ENCODE measurements at places on chromosomes 13 and 19.

GRCh38 chr13:34507630-34508029, 434.4 kb upstream of the NBEA start:
- no peak for DNase-seq

DNA sequence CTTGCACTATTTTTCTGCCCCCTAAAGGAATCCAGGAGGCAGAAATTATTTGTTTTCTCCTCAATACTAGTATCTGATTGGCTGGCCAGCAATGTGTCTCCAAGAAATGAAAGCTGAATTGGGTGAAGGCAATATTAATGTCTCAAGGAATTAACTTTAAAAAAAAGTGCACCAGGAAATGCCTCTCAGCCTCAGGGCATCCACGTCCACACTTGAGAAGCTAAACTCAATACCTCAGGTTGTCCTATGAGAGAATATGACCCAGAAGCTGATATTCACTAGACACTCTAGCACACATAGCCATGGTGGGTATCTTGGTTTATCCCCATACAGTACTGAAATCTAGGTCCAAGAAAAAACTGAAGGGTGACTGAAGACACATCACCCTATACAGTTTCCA, 2.1 kb downstream of the ZNF91 start:
- DNase-seq = no peak

DNA sequence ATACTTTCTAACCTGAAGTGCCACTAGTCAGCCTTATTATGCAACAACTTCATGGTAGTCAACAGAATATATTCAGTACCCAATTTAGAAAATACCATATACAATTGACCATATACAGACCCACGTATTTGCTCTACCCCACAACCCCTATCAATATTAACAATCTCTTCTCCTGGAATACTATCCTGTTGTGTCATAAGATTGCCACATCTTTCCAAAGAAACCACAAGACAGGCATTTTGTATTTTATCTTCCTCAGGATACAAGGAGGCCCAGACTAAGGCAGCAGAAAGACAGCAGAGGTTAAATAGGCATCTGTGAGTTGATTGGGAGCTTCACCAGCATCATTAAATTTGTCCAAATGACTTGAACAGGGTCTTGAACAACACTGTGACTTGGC, 4.5 kb downstream of the SPART start:
- DNase-seq = no peak

DNA sequence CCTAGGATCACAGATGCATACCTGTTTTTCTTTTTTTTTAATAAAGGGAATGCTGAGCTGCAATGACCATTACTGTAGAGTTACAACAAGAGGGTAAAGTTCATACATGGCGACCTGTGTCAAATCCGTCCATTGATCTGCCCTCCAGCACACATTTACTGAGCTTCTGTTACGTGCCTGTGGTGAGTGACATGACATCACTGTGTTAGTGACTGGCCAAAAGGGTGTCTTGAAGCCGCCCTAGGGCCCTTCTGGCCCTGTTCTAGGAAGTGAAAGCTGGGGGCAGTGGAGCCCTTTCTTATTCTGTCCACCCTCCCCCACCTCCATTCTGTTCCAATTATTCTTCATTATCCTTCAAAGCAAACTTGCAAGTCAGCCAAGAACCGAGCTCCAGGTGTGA, 66.3 kb downstream of the ZIC5 start:
- no peak for DNase-seq

DNA sequence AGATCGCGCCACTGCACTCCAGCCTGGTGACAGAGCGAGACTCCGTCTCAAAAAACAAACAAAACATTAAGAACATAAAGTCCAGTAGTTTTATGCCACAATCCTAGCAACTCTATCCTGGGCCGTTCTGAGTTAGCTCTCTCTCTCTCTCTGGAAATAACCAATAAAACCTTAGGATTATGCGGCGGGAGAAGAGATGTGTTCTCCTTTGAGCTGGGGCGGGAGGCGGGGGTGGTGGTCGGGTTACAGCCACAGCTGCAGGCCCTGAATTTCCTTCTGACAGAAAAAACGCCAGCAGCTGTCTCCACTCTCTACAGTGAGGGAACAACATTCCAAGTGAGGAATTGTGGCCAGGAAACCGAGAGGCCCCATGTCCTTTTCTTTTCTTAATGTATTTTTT, 9.1 kb upstream of the PNMA8A start:
- peak; percentile 65 for DNase-seq

DNA sequence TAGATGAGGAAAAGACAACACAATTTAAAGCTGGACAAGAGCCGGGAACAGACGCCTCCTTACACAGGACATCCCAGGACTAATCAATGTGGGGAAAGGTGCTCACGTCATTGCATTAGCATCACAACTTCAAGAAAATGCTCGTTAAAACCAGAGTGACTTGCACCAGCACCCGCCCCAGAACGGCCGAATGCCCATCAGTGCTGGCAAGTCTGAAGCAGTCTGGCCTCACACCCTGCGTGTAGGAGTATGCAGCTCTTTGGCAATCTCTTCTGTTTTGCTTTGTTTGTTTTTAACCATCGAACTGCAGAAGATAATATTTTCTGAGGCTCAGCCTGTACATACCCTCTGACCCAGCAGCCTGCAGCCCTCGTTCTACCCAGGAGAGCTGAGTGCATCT, 44.8 kb upstream of the LDLR start:
- DNase-seq = no peak

- DNase-seq = no peak
Measured at GRCh38 chr13:24284889-24285565, 24.4 kb upstream of the C1QTNF9 start.

GRCh38 chr19:38687837-38688378, 40.5 kb downstream of the ACTN4 start:
- DNase-seq = no peak

- no peak for DNase-seq
Measured at GRCh38 chr13:41512441-41512840, 55.1 kb downstream of the RGCC start.

DNA sequence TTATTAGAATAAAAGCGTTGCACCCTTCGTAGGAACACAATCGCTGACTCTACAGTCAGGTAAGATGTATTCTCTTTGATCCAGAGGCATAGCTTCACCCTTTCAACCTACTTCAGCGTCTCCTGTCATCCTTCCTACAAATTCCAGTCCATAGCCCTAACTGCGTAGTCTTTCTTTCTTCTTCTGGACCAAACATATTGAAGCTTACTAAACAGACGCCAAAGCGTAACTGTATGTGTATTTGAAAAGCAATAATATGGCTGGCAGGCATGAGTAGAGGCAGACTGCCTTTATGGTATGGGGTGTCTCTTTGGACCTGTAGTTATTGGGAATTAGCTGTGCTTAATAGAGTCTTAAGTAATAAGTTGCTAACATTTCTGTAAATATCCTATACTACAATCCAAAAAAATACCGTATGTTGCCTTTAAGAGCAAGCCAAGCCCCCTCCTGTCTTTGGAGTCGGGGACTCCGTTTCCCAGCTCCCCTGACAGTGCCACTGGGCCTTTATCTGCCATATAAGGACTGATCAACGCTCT, 392 bp upstream of the ZNF548 start:
- DNase-seq = no peak

- DNase-seq = no peak
Measured at GRCh38 chr13:43558326-43558725, 228.4 kb downstream of the ENOX1 start.

- peak; percentile 15 for DNase-seq
Measured at GRCh38 chr19:17553256-17553655, 2.2 kb upstream of the COLGALT1 start.

- DNase-seq = no peak
Measured at GRCh38 chr19:6076675-6077463, 33.4 kb downstream of the RFX2 start.

DNA sequence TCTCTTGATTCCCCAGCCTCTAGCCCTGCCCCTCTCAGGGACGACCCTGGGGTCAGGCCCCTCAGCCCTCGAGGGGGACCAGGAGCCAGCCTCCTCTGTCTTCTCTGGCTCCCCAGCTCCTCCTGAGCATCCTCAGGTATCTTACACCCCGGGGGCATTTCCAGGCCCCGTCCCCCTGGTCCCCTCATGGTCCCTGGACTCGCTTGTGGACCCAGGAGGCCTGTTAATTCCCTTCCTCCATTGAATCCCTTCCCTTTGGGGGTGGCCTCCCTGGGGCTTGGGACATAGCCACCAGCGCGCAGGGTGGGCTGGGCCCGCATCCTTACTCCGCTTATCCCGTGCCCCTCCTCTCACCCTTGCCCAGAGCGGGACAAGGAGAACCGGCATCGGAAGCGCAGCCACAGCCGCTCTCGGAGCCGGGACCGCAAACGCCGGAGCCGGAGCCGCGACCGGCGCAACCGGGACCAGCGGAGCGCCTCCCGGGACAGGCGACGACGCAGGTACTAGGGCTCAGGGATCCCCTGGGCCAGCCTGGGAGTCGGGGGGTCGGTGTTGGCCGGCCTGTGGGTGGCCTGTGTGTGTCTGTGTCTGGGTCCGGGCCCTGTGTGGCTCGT, 4.1 kb downstream of the U2AF2 start:
- no peak for DNase-seq

DNA sequence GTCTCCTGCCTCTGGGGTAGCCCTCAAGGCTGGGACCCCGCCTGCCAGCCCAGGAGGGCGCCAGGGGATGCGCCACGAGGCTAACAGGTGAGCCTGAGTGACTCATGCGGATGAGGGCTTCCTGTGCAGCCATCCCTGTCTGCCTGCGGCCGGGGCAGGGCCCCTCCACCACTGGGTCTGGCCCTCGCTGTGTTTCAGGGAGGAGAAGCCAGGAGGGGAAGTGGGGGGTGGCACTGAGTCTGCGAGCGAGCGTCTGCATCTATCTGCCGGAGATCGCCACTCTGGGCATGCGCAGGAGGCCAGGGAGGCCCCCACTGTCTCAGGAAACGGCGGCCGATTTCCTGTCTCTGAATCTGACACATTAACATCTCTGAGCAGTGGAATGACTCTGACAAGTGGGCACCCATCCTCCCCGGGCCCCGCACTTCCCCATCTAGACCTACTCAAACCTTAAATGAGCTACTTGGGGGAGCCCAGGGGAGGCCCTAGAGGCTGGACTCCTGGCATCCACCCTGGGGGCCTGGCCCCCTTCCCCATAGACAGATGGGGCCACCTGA, 19.7 kb downstream of the RFX1 start:
- DNase-seq = peak; percentile 55

DNA sequence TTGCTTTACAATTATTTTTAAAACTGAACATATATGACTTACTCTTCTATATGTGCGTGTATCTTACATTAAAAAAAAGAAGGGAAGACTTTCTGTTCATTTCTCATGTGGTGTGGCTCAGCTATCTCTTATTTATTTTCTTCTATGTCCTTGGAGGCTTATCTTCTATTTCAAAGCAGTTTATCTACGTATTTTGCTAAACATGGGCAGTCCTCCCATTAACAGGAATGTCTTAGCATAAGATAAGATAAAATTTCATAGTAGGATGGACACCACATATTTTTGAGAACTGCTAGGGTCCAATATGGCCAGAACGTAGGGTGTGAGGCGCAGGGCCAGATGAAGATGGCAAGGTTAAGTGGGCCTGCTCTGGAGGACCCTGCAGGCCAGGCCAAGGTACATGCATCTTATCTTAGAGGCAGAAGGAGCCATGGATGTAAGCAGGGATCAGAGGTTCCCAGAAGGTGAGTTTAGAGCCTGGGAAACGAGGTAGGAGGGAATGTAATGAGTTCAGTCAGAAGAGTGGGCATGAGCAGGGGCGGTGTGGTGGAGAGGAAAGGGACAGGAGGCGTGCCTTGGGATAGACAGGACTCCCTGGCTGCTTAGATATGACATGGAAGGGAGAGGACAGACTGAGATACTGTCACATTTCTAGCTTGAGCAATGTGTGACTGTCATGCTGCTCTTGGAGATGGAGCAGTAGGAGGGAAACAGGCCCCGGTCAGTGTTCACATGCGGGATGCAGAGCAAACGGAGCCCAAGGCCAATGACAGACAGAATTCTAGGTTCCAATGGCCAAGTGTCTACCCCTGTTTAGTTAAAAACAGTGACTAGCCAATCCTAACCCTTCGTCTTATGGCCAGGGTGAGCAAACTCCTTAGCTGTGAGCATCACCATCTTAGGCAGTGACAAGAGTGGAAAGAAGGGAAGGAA, 68.6 kb upstream of the MEDAG start:
- DNase-seq = no peak

GRCh38 chr19:30364866-30365800, 7.1 kb upstream of the ZNF536 start:
- DNase-seq = no peak

- DNase-seq = no peak
Measured at GRCh38 chr19:5250127-5250659, 90.4 kb downstream of the PTPRS start.

DNA sequence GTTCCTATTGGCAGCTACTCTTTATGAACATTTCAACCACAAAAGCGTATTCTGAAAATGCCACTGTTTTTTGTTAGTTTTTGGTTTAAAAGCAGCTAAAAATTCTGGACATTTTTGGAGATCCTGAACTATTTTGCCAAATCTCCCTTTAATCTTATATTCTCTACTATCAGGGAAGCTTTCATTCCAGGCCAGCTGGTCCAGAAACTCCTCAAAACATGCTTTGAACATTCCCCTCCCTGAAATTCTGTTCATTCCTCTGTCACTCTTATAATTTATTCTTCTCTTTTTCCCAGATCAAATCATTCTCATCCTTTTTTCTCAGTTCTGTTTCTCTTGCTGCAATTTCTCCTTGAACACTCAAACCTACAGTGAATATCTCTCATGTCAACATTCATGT, 790.9 kb upstream of the ARGLU1 start:
- DNase-seq = no peak

- peak; percentile 54 for DNase-seq
Measured at GRCh38 chr13:75102001-75102716, 379.8 kb downstream of the TBC1D4 start.

GRCh38 chr13:91167706-91168385, 179.6 kb upstream of the MIR17HG start:
- DNase-seq = no peak

GRCh38 chr13:48571126-48571913, 38.4 kb upstream of the RCBTB2 start:
- DNase-seq = no peak

DNA sequence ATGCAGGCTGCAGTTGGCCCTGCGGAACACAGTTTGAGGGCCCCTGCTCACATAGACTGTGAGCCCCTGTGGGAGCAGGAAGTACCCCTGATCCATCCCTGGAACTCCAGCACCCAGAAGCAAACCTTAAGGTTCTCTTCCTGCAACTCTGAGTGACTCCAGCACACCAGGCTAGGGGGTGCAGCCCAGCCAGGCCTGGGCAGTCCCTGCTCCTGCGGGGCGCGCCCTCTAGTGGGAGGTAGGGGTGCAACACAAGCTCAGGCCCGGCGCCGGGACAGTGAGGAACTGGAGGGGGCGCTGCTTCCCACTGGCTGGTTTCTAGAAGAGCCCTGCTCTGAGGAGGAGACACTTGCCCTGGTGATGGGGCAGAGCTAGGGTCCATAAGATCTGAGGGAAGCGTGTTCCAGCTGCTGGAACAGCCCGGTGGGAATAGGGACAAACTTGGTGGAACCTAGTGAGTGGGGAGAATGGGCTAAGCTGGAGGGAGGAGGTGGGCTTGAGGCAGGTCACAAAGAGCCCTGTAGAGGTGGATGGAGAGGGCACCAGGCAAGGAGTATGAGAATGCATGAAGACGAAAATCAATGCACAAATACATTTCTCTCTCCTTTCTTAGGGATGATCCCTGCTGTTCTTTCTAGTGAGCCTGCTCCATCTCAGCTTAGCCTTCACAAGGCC, 5.0 kb downstream of the ZSCAN5A start:
- DNase-seq = peak; percentile 71

GRCh38 chr19:35915443-35915842, 7.3 kb upstream of the TYROBP start:
- DNase-seq = no peak

- no peak for DNase-seq
Measured at GRCh38 chr13:58085819-58086218, 454.3 kb downstream of the PCDH17 start.

Data from neural progenitor cell (in vitro differentiated cells).